ENCODE measurements at places on chromosomes 4 and X.

DNA sequence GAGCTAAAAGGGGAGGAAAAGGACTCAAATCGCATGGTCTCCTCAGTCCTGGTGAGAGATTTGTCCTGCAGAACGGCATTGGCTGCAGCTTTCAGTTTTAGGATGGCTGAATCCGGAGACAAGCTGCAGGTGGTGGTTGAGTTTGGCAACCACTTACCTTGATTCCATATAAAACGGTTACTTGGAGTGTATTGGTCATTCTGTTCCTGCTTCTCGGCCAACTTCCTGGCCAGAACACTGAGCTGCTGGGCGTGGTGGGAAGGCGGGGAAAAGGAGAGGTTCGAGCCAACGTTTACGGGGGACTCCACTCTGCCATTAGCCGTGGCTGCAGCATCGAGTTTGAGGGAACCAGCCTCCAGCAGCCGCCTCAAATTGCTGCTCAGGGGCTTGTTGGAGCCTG lies 36.1 kb downstream of the ZNF827 start:
- DNase-seq: no peak

DNA sequence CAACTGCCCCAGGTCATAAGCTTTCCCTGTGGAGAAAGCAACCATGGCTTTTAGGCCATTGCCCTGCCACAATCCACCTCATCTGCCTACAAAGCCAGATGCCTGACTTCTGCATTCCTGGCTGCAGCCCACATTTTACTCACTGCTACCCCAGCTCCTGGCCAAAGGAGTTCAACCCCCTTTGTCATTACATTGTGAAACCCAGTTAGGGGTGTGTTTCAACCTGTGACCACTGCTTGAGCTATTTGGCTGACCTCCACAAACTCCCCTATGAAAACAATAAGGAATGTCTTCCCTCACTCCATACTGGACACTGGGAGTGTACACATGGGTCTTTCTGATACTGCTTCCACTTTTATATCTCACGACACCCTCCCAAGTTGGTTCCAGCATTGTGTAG lies 589.2 kb downstream of the SH3BGRL start:
- no peak for DNase-seq

GRCh38 chr4:125198916-125199315 lies 115.8 kb upstream of the FAT4 start:
- DNase-seq: no peak

GRCh38 chr4:102217345-102217744 lies 127.9 kb downstream of the SLC39A8 start:
- DNase-seq: no peak

DNA sequence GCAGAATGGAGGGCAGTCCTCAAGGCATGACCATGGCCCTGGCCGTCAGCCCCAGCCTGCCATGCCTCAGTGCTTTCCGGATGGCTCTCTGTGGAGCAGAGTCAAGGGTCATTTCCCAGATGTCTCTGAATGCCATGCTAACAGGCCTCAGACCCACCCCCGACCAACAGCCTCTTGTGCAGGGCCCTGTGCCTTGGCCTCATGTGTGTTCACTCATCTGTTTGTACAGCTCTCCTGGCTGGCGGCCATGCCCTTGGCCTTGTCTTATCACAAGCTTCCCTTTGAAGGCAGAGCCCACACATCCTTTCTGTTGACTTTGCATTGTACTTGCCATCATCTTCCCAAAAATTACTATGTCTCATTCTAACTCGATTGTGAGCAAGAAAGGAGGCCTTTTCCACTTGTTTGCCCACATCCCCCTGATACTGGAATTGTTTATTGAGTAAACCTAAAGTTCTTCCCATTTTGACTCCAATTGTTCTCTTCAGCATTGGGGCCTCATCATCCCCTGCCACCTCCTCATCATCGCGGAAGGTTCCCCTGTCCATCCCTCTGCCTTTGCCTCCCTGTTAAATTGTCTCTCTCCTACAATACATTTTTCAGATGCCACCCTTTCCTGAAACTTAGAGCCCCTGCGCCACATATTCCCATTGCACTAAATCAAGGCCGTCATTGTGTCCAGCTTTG lies 6.3 kb downstream of the CA5B start:
- no peak for DNase-seq

- no peak for DNase-seq
Measured at GRCh38 chr4:123476089-123476488, 79.5 kb downstream of the SPRY1 start.

DNA sequence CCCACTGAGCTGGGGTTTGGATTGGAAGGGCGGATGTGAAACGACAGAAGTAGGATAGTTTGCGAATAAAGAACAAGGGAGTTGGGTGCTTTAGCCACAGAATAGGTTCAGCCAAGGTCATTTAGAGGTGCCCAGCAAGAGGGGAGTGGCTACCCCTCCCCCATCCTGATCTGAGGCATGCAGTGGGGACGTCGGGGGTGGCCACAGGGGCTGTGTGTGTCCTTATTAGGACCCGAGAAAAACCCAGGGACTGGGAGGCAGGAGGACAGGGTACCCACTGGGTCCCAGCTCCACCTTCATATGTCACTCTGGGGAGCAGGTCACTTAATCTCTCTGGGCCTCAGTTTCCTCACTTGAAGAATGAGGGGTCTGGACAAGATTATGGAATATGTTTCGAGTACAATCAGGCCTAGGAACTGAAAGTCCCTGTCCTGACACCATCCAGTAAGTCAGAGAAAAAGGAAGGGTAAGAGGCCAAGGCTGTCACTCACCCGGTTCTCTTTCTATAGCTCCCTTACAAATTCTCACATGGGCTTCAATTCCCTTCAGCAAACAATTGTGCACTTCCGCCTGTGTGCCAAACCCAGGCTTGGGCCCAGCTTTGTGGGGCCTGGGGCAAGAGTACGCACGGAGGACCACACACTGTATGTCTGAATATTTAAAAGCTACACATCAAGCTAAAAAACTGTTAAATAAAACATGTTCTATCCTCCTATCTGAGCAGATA lies 4.2 kb upstream of the NYX start:
- no peak for DNase-seq

GRCh38 chr4:15488658-15489470 lies 19.2 kb downstream of the CC2D2A start:
- no peak for DNase-seq

All from T-helper 17 cell (primary cell).